ENCODE measurements at places on chromosomes 1 and 21.
A peak's percentile ranks its signal among the peaks of the same experiment; 100 is the strongest.

- DNase-seq: no peak
These were observed 860.5 kb downstream of the NCAM2 start for GRCh38 chr21:21858502-21859334.

GRCh38 chr21:44020551-44020950 lies 8.4 kb downstream of the TRAPPC10 start:
- DNase-seq: no peak

DNA sequence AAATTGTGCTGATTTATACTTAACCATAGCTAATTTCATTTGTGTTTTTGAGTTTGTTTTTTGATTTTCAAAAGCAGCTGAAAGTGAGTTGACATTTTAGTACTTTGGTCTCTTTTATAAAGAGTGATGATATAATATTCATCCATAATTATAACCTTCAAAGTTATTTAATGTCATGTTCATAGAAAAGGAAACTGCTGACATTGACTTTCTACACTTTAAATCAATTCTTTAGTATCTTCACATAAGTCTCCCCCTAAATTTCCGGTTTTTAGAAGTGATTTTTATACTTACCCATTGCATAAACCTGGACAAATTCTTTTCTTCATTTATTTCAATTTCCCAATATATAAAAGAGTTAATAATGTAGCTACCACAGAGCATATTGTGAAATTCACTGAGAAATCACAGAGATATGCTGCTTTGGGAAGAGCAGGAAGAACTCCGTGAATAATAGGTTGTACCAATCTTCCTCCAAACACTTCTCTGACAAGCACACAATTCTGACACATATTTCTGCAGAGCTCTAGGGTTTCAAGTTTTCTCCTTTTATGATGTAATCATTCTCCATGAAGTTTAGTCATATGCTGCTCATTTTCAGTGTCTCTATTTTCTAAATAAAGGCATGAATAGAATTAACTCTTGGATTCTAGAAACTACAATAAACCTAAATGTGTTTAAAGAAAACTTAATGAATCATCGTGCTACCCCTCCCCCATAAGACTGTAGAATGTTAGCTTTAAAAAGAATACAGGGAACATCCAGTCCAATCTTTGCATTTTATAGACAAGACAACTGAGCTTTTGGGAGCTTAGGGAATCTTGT lies 25.6 kb upstream of the CDC42BPA start:
- DNase-seq: peak; percentile 29

- DNase-seq: no peak
These were observed 80.7 kb downstream of the MRPL37 start for GRCh38 chr1:54280651-54281050.

DNA sequence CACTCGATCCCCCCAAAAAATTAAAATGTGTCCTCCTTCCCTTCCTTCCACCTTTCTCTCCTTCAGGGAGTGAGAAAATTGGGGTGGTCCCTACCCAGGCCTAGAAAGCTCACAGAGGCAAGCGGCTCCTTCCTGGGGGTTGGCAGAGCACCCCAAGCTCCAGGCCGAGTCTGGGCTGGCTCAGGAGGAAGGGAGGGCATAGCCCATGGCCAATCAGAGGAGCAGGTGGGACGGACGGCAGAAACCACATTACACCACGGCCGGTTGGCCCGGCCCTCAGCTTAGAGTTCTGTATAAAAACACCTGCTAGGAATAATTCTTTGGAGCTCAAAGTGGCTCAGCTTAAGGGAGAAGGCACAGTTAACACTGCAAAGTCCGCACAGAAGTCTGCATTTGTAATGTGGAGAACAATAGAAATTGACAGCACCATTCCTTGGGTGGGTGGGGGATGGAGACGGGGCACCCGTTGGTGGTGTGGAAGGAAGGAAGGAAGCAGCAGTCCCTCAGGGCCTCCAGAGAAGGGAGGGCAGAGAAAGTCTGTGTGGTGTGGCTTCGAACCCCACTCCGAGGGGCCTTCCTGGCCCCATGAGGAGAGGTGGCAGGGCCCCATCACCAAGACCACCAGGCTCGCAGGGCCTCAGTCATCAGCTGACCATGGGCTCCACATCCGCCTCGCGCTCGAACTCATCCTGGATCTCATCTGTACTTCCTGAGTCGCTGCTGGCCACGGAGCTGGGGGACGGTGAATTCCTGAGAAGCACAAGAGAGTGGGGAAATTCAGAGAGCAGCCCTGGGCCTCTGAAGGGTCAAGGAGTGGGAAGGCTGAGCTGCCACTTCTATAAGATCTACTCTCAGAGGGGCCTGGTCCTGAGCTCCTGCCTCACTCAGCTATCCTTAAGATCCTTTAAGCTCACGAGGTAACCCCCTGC lies 5.8 kb upstream of the ALDH4A1 start:
- DNase-seq: no peak

DNA sequence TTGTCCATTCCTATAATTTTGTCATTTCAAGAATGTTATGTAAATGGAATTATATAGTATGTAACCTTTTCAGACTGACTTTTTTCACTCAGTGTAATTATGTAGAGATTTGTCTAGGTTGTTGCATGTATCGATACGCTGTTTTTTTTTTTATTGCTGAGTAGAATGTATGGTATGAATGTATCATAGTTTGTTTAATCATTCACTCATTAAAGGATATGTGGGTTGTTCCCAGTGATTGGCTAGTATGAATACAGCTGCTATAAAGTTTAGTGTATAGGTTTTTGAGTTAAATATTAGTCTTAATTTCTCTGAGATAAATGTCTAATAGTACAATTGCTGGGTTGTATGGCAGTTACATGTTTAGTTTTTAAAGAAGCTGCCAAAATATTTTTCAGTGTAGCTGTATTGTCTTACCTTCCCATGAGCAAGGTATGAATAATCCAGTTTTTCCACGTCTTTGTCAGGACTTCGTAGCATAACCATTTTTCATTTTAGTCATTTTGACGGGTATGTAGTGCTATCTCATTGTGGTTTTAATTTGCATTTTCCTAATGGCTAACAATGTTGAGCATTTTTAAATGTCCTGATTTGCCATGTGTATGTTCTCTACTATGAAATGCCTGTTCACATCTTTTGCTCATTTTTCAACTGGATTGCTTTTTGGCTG lies 22.4 kb downstream of the CASQ2 start:
- DNase-seq: no peak

- DNase-seq: no peak
These were observed 4.7 kb upstream of the SLAMF1 start for GRCh38 chr1:160651433-160652064.

DNA sequence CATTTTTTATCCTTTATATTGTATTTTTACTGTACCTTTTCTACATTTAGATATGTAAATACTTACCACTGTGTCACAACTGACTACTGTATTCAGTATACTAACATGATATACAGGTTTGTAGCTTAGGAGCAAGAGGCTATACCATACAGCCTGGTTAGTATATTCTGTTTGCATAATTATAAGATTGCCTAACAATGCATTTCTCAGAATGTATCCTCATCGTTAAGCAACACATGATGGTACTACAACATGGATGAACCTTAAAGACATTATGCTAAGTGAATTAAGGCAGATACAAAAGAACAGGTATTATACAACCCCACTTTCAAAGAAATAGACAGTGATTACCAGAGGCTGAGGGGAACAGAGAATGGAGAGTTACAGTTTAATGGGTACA lies 62.7 kb downstream of the RUSC1 start:
- no peak for DNase-seq

DNA sequence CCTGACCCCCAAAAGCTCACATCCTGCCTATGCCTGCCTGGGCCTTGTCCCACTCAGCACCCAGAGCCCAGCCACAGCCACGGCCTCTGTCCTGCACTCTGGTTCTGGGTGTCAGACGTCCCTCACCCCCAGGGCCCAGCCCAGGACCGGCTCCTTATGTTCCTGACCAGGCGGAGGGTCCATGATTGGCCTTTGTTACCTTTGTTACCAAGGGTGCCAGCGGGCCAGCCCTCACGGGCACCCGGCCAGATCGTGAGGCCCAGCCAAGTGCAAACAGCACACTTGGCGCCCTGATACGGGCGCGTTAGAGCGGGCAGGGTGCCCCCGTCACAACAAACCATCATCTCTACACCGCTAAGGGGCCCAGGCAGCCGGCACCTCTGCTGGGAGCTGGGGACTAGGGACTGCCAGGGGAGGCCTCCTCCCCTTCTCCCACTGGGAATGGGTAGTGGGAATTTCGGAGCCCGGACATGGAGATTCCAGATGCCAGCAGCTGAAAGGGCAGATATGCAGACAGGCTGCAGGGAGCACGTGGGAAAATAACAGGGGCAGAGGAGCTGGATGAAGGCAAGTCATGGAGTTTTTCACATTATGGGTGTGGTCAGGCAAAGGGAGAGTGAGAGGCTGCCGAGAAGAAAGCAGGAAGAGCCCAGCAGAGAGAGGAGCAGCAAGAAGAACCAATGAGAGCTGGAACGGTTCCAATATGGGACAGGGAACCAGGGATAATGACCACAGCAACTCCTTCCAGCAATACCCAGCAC lies 22.1 kb downstream of the HSPG2 start:
- no peak for DNase-seq

DNA sequence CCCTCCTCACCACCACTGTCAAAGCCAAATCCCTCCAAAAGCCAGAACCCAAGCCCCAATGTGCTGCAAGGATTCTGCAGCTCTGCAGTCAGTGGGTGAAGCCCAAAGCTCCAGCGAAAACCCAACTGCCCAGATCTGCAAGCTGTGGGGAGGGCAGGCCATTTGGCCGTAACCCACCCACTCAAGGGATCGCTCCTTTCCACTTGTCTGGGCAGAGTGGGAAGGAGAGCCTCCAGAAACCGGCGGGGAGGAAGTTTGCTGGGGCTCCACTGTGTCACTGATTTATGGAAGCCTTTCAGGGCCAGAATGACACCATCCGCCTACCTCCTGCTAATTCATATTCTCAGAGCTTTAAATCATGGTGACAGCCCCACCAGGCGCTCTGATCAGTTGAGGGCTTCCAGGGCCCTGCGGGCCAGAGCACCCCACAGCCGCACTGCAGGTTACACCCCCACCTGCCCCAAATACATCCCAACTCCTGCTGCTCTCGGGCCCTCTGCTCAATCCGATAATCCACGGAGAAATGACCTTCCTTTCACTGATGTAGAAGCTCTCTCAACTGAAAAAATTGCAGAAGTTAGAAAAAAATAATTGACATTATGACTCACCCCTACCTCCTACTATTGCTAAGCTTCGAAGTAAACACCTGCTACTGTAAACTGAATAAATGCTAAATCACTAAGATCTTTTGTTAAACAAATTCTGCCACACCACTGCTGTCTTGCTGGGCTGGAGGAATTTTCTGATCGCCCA lies 40.6 kb upstream of the RAB4A start:
- DNase-seq: no peak

- no peak for DNase-seq
These were observed 10.6 kb upstream of the PTTG1IP start for GRCh38 chr21:44884097-44884496.

DNA sequence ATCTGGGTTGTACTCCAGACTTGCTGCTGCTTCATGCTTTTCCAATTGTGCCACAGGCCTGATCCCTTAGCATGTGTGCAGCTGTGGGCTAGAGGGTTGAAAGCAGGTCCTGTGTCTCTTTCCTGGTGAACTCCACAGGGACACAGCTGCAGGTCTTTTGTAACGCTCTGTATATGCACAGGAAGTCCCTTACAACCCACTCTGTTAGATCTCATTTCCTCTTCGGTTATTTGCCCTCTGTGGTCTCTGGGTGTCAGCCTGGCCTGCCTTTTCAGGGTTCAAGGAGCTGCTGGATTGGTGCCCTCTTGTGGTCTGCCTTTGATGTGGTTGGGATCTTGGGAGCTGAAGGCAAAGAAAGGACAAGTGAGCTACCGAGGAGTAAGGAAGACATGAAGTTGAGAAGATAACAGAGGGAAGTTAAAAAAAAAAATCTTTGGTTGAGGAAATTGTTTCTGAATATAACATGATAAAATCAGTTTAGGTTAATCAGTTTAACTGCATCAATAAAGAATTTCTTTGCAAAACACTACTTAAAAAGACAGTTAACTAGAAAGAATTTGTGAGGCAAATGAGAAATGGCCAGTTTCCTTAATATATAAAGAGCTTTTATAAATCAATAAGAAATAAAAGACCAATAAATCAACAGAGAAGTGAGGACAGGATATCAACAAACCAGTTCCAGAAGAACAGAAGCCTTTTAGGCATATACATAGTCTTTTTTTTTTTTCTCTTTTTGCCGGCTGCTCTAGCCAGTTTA lies 44.1 kb downstream of the UCK2 start:
- peak; percentile 85 for DNase-seq

- DNase-seq: no peak
These were observed 989.8 kb upstream of the B3GALT2 start for GRCh38 chr1:194176212-194176611.

GRCh38 chr21:41426676-41427404 lies 801 bp downstream of the MX1 start:
- DNase-seq: no peak

DNA sequence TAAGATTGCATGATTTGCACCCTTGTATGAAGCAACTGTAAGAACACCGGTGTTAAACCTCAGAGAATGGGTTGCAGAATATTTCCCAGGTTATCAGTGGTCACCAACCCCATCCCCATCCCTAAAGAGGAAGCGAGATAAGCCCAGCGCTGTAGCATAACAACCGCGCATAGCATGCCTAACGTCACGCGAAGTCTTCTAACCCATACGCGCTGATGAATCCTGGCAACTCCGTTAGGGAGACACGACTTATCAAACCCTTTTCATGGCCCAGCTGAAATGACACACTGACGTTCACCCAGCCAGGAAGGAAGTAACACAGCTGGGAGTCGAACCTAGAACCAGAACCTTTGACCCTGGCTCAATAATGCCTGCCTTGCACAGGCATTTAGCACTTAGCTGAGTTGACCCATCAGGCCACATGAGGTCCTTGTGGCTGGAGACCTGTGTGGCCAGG lies 24.2 kb downstream of the TMEM51 start:
- DNase-seq: no peak

DNA sequence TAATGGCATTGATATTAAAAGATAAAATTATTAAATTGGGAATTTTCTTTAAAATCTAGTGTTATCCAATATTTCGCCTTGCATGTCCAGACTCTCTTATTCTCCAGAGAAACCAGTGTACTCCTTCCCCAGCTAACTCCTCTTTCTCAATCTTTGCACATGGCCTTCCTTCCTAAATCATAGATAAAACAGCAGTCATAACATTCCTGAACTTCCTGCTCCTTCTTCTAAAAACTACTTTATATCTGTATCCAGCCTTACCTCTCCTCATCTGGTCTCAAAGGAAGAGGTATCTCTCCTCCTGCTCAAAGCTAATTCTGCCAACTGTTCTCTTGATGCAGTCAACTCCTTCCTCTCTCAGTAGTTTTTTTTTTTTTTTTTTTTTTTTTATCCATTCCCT lies 39.5 kb upstream of the NEK7 start:
- DNase-seq: no peak

GRCh38 chr1:160309571-160309970 lies 24.6 kb upstream of the PEX19 start:
- DNase-seq: no peak

- DNase-seq: peak; percentile 80
These were observed 32.5 kb upstream of the ASPM start for GRCh38 chr1:197178998-197179397.

DNA sequence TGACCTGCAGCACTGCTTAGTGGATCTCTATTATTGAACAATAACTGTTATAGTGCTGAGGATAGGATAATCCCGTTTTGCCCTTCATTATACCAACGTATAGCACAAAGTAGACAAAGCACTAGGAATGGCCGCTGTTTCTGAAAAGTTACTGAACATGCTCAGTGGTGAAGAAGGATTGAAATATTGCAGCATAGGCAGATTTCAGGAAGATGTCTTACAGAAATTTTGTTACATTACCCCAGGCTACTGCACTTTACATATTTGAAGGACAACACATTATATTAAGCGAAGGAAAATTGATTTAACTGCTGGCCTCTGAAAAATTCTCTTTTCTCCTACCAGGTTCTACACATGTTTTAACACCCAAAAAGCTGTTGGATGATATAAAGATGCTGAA lies 48.5 kb downstream of the AKNAD1 start:
- DNase-seq: no peak

- no peak for DNase-seq
These were observed 431.1 kb downstream of the LRRIQ3 start for GRCh38 chr1:73766786-73767348.
